Thymus (tissue), 14 donors: ENCODE measurements at places on chromosomes 6 and 20. TPM values are rescaled to one million over a fixed set of nuclear protein-coding genes. Genes with fewer than 3 reads are reported as not detected.

DNA sequence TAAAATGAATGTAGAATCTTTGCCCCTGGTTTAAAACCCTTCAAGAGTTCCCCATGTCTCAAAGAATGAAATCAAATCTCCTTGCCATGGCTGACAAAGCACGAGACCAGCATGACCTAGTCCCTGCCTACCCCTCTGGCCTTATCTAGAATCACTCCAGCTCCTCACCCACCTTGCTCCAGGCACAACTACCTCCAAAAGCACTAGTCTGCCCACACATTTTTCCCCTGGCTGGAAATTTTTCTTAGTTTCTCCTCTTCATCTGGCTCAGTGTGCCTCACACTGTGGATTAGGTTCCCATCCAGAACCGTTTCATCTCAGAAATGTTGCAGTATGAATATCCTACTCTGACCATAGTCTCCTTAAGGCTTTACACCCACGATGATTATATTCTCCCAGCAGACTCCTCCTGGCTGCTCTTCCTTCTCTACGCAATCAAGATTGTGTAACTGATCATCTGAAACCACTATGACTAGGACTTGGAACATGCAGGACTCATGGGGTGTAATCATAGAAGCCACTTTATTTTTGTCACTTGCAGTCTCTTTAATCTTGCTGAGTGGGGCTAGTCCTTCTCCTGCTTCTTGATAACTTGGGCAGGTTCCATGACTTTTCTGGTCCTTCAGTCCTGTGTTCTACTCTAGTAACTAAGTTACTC, 7.8 kb upstream of the MRS2 start:
- DNase-seq, result no peak

GRCh38 chr20:6426287-6426891, 303.6 kb upstream of the FERMT1 start:
- DNase-seq, result no peak

The NEDD9 gene
- 29.4 TPM for total RNA-seq

DNA sequence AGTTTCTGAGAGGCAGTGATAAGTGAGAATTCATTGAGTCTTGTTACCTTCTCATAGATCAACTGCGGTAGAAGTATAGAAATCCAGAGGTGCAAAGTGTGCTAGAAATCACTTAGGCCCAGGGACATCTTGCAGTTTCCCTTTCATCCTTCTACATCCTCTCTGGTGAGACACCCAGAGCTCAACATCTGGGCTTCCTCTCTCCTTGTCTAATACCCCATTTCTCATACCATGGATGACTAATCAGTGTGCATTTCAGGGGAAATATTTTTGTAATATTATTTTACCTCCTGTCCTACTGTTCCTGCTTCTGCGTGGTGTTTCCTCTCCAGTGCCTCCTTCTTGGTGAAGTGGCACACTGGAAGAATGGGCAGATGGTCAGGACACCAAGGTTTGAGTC, 322.4 kb downstream of the TFAP2B start:
- no peak for DNase-seq

- DNase-seq, result no peak
Measured at GRCh38 chr6:68653074-68653705, 18.1 kb downstream of the ADGRB3 start.

The TMEM181 gene
- total RNA-seq, result 8.6 TPM

- no peak for DNase-seq
Measured at GRCh38 chr6:55954436-55954835, 79.0 kb upstream of the BMP5 start.

DNA sequence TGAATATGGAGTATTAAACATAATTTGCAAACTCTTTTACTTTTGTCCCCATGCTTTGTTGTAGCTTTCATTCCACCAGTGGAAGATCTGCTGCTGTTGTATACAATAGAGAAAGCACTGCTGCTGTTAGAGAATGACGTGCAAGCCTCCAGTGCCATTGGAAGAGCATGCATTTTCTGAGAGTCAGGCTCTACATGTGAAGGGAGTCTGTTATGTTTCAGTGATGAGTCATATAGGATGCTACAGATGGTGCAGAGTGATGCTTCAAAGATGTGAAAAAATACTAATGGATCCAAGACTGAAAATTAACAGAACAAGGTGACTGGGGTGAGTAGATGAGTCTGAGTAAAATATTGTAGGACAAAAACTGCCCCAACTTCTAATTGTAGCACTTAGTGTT, 22.4 kb upstream of the BACH2 start:
- DNase-seq, result no peak

The SRMS gene
- 0.05 TPM for total RNA-seq

DNA sequence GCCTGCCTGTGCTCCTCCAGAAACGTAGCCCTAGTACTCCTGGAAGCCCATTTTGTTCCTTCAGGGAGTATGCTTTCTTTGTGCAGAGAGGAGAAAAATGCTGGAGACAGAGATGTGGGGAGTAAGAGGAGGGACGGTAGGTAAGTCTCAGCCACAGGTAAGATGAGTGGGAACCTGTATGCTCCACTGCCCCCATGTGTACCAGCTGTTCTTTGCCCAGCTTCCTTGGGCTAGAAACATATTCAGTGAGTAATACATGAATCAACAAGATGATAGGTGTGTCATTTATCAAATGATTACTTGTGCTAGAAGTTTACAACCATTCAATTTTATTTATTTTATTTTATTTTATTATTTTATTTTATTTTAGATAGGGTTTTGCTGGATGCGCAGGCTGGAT, 13.6 kb upstream of the CEP85L start:
- DNase-seq, result no peak

- DNase-seq, result no peak
Measured at GRCh38 chr6:44708208-44708607, 320.7 kb downstream of the CDC5L start.

DNA sequence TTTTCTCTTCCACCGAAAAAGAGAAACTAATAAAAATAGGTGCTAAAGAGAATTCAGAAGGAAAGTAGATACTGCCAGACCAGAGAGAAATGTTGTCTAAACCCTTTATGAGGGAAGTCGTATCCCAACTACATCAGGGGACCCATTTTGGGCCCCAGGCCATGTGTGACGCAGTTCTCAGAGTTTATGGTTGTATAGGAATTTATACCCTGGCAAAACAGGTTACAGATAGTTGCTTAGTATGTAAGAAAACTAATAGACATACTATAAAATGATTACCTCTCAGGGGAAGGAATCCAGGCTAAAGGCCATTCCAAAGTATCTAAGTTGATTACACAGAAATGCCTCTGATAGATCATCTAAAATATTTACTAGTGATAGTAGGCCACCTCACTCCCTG, 28.6 kb upstream of the SLC52A3 start:
- no peak for DNase-seq

DNA sequence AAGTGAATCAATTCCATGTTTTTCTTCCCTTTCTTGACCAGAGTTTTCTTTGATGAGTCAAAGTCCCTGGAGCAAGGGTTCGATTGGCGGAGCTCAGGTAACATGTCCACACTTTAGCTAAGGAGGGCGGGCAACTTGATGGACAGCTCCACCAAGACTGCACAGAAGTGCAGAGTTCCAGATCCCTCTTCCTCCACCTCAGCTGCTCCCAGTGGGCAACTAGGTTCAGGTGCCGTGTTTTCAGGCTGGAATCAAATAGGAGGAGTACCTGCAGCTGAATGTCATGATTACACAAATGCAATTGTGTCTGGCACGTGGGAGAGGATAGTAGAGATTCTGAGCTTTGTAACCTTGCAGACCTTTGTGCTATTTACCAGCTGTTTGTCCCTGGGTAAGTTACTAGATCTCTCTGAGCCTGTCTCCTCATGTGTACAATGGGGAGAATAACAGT, 1.9 kb upstream of the ELMO2 start:
- no peak for DNase-seq

DNA sequence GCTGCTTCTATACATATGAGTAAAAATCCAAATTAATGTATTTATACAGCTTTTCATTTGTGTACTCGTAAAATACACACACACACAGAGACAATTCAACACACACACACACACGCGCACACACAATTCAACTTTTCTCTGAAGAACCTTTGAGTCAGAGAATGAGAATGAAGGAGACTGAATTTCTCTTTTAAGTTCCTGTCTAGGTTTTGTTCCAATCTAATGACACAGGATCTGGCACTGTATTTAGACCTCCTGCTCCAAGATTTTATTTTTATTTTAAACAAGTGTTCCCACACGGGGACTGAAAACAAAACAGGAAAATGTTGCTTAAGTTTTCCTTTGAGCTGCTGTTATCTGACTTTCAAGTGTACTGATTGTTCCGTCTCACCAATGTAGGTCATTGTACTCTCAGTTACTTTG, 250.8 kb downstream of the LAMA2 start:
- DNase-seq, result no peak

DNA sequence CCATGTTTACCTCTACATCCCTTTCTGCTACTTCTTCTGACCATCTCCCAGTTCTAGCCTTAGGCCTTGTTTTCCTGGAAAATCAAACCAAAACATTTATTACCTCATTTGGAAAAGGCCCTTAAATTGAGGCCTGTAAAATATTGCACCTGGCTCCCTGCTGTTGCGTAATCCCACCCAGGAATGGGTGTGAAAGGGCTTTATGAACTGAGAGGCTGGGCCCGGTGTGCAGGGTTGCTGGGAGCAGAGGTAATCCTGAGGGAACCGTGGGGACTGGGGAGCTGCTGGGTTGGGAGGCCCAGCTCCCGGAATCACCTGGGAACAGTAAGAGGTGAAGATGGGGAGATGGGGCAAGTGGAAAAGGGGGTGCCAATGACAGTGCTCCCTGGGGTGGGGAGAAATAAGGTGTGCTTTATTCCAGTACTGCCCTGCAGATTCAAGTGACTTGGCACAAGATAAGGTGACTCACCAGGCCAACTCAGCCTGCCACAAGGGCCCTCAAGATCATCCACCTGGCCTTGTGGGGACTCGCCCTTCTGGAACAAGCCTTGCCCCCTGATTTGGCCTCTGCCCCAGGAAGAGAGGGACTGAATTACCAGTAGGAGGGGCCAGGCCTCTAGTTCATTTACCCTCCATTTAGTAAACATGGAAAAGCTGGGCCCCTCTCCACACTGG, 44.2 kb downstream of the KCNK5 start:
- no peak for DNase-seq

The OR2H2 gene
- not detected for total RNA-seq

- DNase-seq, result no peak
Measured at GRCh38 chr6:36139991-36140710, 9.8 kb downstream of the MAPK13 start.

DNA sequence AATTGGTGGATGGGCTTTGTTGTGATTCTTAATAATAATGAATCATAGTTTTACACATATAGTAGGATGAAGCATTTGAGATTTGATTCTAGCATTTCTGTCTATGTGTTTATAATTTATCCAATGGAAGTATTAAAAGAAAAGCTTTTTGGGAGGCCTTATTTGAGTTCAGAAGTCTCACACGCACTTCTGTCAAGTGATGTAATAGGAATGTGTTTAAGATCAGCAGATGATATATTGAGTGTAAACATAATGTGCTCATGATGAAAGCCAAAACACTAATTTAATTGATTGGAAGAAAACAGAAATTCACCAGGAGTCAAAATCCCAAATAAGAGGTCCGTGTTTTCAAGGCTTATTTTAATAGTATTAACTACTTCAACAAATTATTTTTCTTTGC, 435.6 kb upstream of the HSF2 start:
- DNase-seq, result no peak

- no peak for DNase-seq
Measured at GRCh38 chr20:56181583-56181982, 66.9 kb upstream of the MC3R start.

The MATN4 gene
- total RNA-seq, result 0.14 TPM

The CGA gene
- total RNA-seq, result 1.5 TPM

DNA sequence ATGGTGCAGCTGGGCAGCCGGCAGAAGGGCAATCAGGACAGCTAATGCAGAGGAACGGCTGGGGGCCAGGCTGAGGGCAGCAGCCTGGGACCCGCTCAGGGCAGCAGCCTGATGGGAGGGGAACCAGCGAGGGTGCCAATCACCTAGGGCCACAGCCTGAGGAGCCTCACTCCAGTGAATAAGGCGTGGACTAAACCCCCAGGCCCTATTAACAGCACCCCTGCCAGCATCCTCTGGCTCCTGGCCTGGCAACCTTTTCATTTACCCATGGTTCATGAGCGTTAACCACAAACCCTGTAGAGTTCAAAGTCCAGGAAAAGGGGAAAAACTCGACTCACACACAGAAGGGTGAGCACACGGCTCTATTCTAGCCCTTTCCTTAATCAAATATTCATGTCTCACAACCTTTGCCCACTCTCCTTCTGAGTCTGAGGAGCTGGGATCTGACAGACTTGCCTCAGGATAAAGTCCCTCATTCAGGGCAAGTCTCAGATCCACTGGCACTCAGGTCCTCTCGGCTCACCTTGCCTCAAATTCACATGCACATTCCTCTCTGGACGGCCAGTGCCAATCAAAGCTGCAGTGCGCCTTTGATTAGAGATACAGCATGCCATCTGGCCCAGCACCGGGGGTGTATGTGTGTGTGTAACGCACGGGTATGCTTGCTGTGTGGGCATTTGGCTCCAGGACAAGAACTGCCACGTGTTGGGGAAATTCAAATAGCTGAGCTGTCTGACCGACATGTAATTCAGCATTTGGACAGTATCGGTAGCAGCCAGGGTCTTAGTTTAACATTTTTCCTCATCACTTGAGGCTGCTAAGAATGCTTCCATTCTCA, 86.9 kb upstream of the TRAF3IP2 start:
- no peak for DNase-seq

DNA sequence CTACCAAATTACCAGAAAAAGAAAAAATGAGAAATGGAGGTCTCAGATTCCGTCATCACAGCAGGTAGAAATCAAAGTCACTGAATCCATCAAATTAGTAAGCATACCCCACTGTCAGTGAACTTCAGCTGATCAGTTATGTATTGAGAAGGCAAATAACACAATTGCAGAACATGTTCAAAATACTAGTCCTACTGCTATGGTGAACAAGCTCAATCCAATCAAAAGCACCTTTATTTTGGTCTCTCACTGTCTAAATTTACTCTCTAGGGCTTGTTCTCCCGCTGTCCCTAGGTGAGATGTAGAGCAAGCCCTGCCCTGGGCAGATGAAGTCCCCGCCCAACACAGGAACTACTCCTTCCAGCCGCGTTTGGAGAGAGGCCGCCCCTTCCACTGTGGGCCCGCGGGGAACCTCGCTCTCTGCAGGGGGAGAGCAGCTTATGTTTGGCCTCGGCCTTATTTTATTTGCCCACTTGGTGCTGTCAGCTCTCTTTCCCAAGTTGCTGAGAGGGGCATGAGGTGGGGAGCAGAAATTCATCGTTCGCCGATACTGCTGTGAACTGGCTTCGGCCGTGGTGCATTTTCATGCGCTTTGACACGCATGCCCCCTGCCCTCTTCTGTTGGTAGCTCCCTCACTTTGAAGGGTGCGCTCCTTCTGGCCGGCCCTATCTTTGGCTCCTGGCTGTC, 14.3 kb upstream of the MAP1LC3A start:
- DNase-seq, result peak; percentile 23

DNA sequence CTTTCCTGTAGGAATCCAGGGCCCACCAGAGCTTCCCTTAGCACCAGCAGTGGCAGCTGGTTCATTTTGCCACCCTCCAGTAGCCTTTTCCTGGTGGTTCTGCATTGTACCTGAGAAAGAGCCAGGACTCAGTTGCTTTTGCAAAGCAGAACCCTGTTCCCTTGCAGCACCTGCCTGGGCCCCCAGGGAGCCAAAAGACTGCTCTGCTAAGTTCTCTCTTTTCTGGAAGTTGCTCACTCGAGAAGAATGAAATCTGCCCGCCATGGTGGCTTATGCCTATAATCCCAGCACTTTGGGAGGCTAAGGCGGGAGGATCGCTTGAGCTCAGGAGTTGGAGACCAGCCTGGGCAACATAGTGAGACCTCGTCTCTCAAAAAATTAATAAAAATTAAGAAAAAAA, 24.0 kb downstream of the GHRH start:
- DNase-seq, result no peak

The RNF144B gene
- 6.1 TPM for total RNA-seq

GRCh38 chr6:170316071-170316470, 9.5 kb downstream of the FAM120B start:
- no peak for DNase-seq
